NCI-H1092 treated with DMSO at 0.1 percent for 48 hours (cell line): ENCODE measurements at places on chromosomes 7 and 10.

DNA sequence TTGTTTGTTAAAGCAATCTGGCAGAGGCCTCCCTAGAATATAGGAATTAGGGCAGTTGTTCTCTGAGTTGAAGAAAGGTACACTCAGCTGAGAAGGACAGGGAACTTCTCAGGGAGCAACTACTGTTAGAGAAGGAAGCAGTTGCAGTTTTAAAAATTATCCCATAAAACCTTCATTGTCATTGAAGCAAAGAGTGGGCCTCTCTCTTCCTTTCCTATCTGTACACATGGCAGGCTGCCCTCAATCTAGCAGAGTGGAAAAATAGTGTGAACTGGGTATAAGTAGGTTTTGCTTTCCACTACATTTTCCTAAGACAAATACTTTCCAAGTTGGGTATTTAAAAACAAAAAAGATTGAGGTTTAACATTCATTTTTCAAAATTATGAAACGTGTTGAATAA is 236.7 kb upstream of the KLF14 start:
- no peak for DNase-seq

DNA sequence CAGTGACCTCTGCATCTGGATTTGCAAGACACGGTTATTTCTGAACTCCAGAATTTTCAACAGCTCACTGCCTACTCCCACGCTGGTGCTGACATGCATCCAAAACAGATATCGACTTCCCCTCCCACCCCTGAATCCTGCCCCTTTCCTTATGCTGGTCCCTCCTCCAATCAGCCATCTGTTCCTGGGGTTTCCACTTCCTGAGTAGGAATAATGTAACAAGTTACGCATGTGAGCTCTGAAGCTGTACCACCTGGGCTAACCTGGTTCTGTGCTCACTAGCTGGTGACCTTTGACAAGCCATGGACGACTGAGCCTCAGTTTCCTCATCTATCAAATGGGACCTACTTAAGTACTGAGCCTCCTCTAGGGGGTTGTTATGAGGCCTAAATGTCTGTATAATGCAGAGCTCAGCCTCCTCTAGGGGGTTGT is 1.7 kb upstream of the NCAPG2 start:
- DNase-seq, result no peak

DNA sequence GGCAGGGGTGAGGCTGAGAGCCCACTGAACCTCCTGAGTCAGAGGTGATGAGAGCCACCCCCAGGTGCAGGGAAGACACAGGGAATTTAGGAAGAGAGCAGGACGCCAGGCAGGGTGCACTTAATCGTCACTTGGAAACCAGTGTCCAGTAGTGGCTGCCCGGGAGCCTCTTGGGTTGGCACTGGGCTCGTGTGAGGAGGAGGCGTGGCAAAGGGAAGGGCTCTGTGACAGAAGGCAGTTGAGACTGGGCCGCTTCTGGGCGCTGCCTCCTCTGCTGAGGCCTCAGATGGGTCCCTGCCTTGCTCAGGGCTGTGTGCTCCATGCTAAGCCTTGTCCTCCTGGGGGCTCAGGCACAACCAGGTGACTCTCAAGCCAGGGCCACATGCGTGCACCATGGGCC is 13.3 kb downstream of the RET start:
- DNase-seq, result no peak

DNA sequence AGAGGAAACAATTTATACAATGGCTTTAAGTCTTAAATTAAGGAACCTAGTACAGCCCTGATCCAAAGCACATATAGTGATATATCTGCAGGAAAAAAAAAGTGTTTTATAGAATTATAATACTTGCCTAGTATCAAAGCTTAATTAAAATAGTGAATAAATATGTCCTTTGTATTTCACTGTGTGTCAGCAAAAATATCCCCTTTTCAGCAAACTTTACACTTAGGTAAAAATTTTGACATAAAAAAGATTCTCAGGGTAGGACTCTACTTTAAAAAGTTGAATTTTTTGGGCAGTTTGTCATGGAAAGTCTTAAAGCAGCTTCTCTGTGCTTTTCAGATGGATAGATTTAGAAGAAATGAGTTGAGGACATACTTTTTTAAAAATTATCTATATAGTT is 12.7 kb upstream of the NEBL start:
- no peak for DNase-seq

DNA sequence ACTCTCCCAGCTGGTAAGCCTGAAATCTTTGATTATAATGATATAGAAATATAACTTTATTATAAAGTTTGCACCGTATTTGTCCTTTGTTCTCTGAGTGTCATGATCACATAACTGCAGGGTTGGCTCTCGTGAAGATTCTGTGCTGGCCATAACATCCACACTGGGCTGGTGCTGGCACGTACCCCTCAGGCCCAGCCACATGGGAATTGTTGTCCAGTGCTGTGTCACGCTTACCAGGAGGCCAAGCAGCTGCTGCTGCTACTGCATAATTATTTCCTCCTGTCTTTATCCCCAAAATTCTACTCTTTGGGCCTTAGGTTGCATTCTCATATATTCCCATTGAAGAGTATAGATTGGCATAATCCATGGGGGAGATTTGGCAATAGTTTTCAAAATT is 20.8 kb upstream of the UCN3 start:
- DNase-seq, result no peak

GRCh38 chr10:100728928-100729861 is 16.2 kb upstream of the PAX2 start:
- no peak for DNase-seq

- no peak for DNase-seq
These were observed 32.0 kb upstream of the NPFFR1 start for GRCh38 chr10:70315815-70316214.

DNA sequence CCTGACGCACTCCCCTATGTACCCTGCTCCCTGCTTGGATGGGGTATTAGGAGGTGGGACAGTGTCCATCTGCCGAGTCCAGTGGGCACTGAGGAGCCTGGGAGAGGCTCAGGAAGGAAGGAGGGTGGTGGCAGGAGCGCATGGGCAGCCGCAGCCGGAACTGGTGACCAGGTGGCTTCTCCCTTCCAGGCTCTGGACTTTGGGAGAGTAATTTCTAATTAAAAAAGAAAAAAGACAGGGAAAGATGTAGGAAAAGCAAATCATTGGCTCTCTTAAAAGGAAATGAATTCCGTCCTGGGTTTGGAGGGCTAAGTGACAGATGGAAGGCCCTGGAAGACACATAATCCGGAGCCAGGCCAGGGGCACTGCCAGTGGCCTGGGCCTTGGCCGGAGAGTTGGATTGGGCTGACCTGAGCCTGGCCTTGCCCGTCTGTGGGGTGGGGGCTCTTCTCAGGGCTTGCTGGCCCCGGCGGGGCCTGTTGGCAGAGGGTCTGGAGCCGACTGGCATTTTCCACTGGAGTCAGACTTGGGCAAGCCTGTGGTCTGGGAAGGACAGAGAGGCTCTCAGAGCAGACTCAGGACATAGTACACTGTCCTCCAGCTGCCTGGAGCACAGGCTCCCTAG is 63.0 kb downstream of the NEURL1 start:
- DNase-seq, result no peak

DNA sequence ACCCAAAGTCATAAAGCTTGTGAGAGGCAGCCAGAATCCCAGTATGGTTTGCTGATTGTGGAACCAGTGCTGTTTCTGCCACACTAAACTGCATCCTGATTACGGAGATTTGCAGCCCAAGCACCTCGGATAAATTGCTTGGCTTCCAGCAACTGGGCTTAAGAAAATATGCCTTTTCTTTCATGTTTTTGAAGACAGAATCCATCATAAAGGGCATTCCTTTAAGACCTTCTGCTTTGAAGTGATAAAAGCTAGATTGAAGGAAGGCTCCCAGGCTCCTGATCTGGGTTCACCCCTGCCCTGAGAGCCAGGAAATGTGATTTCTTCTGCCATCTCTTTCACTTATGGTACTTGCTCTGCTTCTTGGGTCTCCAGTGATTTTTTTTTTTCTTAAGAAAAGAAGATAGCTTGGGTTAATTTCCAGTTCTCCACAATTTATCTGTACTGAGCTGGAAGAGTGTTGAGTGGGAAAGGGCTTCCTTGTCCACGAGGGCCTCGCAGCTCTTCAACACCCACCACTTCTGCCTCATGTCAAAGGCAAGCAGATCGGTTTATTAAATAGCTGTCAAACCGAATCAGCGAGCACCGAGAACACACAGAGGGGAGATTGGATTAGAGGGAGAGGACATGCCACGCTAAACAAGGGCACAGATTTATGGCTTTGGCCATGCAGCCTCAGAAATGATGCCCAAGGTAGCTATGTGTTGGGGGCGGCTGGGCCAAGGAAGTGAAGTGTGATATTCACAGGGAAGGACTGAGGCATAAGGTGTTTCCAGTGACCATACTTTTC is 94.9 kb upstream of the TBX20 start:
- DNase-seq, result no peak

DNA sequence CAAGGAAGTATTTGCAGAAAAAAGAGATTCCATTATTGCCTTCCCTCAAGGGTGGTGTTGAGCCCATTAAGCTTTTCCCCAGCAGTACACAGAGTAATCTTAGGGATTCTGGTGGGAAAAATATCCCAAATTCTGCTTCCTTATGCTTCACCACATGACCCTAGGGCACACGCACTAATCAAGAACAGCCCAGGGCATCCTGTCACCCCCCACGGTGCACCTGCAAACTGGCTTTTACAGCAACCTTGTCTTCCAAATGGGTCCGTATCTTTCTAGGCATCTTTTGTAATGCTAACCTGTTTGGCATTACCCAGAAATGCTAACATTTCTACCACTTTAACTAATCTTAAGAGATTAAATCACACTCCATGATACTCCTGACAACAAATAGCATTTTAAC is 926 bp upstream of the C7orf33 start:
- DNase-seq, result no peak

DNA sequence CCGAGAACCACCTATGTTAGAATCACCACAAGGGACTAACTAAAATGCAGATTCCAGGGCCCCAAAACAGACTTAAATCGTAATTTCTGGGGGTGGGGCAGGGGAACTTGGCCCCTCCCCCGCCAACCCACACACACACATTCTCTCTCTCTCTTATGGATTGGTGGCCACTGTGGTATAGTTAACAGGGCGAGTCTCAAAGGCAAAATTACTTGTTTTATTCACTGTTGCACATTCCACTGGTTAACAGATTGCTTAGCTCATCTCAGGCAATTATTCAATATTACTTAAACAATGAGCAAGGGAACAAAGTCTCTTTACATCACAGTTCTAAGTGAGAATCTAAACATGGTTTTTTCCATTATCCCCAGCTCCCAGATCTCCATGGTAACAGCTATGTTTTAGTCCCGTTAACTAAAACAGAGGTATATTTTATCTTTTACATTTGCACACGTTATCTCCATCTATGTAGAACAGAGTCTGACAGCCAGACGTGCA is 38.5 kb downstream of the IGF2BP3 start:
- DNase-seq, result no peak

- no peak for DNase-seq
These were observed 57.7 kb upstream of the DNAJB6 start for GRCh38 chr7:157278791-157279724.

GRCh38 chr10:84574102-84574501 is 245.7 kb downstream of the CCSER2 start:
- peak; percentile 72 for DNase-seq

DNA sequence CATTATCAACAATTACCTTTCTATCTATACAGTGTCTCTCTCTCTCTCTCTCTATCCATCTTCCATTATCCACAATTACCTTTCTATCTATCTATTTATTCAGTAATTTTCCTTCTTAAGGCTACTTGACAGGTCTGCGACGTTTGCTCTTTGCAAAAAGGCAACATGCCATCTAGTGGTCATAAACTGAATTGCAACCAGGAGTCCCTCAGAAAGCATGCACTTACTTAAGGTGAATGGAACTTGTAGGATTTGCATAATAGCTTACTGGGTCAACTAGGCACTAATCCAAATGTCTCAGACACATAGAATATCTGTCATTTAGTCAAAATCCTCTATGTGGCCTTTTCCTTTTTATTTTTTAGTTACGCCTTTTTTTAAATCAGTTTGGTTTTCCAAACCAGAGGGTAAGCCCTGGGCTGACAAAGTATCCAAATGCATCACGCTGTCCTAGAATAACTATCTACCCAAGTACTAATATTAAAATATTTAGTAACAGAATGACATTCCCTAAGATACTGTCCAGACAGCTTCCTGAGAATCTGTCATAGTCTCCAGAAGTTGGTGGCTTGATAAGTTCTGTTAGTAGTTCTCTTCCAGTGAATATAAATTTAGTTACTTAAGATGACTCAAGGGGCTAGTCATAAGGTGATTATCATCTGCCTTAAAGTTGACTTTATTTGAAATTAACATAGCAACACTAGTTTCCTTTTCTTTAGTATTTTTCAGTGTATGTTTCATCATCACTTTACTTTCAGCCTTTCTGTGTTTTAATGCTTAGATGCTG is 208.3 kb downstream of the PPP1R3A start:
- DNase-seq, result peak; percentile 75

DNA sequence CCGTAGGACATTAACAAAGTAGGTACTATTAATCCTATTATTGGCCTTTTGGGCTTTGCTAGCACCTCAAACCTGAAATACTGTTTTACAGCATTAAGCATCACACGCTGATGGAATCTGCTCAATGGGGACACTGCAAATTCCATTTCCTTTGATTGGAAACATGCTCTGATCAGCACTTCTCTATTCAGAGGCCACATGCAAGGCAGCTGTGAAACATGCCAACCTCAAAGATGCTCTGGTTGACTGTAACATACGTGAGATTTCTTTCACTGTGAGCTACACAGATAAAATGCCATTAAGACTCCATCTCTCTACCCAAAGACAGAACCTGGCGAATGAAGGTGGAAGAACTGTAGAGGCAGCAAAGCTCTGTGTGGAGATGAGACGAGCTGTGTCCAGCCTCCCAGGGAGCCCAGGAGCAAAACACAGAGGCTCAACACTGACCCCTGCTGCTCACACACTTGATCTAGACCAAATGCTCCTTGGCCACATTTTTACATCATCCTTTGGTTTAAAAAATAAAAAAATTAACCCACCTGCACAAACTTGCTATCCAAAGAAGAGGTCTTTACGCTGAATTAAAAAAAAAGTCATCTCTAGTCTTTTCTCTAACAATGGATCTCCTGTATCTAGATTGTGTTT is 8.0 kb downstream of the RSU1 start:
- DNase-seq, result peak; percentile 11

GRCh38 chr10:25914776-25915175 is 19.3 kb upstream of the MYO3A start:
- no peak for DNase-seq

- DNase-seq, result peak; percentile 56
These were observed 771 bp downstream of the PHYHIPL start for GRCh38 chr10:59177031-59177797.

- no peak for DNase-seq
These were observed 120.0 kb downstream of the MKX start for GRCh38 chr10:27625452-27626211.
